ENCODE measurements at places on chromosomes 5 and 9.

GRCh38 chr5:170491479-170491878 lies 12.3 kb upstream of the KCNIP1 start:
- DNase-seq = no peak

- DNase-seq = no peak
Observed at GRCh38 chr5:130455175-130455574, 550.9 kb downstream of the CHSY3 start.

- DNase-seq = no peak
Observed at GRCh38 chr9:68492806-68493205, 47.9 kb downstream of the TMEM252 start.

GRCh38 chr5:14258840-14259239 lies 115.7 kb downstream of the TRIO start:
- DNase-seq = no peak

GRCh38 chr5:65835191-65835590 lies 91.2 kb upstream of the ERBIN start:
- no peak for DNase-seq

GRCh38 chr5:143462431-143462830 lies 58.9 kb upstream of the NR3C1 start:
- no peak for DNase-seq

DNA sequence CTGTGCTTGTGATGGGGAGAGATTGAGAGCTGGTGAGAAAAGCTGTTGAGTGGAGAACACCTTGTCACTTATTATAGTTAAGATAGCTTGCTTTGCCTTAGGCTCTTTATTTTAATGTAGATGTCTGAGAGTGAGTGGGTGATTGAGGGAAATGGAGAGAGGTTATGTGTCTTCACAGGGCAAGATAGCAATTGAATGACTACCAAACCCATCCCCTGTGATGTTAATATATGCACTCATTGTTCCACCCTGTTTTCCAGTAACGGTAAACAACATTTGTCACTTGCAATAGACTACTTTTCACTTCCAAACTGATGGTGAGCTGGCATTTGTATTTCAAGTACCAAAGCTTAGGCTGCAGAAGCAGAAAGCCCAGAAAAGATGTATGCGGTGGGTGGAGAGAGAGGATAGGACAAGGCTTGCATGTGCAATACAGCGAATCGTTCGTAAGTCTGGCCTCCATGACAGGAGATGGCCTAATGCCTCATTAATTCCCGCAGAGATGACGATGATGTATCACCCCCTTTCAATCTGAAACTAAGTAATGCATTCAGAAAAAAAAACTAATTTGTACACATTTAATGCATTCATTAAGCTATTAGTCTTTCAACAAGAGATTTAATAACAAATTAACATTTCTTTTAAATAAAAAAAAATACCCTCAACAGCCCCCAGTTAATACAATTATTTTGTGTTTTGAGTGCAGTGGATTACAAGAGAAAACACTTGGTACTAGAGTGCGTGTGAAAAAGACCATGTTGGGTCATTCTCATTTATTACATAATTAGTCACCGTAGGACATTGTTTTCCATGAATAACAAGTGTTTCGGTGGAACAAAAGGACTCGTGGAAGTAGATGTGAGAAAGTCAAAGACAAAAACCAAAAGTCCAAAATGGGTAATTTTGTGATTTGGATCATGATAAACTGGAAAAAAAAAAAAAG lies 699.0 kb downstream of the BRINP1 start:
- DNase-seq = no peak

DNA sequence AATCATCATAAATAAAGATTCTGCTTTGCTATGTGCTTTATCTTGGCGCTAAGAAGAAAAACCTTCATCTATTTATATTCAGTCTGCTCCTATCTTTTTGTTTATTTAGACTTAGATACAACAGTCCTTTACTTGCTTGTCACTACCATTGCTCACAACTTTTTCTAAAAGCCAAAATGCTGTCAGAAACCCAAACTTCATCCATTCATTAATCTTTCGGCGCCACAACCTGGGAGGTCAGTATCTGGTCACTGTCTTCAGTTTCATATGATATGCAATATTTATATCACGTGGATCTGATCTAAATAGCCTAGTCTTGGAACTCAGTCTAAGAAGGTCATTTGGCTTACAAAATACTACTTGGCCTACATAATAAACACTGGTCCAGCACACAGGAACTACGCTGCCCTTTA lies 159.3 kb upstream of the TARS1 start:
- no peak for DNase-seq

DNA sequence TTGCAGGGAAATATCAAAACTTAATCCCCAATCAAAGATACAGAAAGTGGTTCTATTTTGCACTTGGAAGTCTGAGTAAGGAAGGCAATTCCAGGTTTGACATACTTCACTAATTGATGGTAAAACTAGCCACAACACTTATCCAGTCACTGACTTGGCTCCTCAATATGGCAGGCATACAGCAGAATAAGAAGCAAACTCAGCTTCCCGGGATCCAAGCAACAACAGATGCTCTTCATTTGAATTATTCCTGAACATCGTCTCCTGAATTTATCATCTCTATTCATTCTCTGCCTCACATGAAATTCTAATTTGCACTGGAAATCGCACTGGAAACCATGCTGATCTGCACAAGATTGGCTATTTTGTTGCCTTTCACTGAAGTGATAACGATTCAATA lies 629.6 kb downstream of the PRELID2 start:
- DNase-seq = no peak

DNA sequence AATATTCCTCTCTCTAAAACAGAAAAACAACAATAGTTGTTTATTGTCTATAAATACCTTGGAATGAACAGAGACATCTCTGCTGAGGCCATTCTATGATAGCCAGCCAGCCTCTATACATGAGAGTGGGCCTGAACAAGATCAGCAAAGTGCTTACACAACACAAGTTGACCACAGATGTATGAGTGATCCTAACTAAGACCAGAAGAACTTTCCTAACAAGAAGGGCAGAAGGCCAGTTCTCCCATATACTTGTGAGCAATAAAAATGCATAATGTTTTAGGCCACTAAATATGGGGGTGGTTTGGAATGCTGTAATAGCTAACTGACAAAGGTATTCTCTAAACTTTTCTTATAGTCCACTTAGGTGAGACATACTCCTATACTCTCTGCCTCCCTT lies 345.7 kb downstream of the SPATA31D1 start:
- DNase-seq = no peak

GRCh38 chr9:124685217-124685616 lies 85.9 kb downstream of the NR6A1 start:
- no peak for DNase-seq

GRCh38 chr9:19665146-19665863 lies 123.5 kb downstream of the SLC24A2 start:
- DNase-seq = no peak

DNA sequence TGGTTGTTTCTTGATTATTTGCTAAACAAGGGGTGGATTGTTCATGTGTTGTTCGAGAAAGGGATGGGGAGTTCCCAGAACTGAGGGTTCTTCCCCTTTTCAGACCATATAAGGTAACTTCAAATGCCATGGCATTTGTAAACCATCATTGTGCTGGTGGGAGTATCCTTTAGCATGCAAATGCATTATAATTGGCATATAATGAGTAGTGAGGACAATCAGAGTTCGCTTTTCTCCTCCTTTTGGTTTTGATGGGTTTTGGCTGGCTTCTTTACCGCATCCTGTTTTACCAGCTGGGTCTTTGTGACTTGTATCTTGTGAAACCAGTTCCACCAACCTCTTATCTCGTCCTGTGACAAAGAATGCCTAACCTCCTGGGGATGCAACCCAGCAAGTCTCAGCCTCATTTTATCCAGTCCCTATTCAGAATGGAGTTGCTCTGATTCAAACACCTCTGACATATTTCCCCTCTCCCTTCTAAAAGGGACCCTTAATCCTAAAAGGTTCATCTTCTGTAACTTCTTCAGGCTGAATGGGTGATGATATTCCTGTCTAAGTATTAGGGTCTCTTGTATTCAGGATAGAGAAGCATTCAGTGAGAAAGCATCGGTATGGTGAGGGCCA lies 8.7 kb upstream of the FBN2 start:
- no peak for DNase-seq

DNA sequence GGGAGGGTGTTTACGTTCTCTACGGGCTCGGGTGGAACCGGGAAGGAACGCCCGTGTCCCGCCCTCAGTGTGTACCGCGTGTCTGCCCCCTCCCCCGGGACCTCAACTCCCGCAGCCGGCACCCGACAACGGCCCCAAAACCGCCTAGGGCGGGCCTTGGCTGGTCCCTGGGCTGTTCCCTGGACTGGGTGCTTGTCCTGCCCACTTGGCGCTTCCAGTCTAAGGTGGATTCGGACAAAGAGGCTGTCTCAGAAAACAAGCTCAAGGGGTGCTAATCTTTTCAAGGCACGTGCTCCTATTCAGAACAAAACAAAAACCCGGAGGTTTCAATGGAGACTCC lies 379 bp upstream of the CLK4 start:
- no peak for DNase-seq

- no peak for DNase-seq
Observed at GRCh38 chr5:602466-603035, 9.6 kb upstream of the CEP72 start.

GRCh38 chr5:122967625-122968024 lies 68.9 kb downstream of the PPIC start:
- DNase-seq = no peak

DNA sequence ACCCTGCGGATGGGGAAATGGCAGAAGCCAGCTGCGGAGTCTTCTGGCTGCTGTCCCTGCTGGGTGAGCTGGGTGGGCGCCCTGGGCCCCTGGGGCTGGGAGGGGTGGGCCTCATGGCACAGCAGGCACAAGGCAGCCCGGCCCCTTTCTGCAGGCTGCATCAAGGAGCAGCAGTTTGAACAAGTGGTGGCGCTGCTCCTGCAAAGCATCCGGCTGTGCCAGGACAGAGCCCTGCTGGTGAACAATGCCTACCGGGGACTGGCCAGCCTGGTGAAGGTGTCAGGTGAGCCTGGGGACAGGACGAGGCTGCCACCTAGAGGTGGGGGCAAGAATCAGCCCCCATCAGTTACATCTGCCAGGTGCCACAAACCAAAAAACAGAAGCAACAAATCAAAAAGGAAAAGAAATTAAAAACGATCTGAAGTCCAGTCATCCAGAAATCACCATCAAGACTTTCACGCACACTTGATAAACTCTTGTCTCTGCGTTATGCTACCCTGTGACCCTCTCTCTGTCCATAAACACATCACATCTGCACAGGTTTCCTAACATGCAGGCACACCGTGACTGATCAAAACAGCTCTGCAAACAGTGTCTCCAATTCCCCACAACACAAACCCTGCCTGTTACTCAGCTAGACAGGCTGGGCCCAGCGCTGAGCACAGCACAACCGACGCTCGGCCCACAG lies 13.9 kb downstream of the REXO4 start:
- peak; percentile 26 for DNase-seq

DNA sequence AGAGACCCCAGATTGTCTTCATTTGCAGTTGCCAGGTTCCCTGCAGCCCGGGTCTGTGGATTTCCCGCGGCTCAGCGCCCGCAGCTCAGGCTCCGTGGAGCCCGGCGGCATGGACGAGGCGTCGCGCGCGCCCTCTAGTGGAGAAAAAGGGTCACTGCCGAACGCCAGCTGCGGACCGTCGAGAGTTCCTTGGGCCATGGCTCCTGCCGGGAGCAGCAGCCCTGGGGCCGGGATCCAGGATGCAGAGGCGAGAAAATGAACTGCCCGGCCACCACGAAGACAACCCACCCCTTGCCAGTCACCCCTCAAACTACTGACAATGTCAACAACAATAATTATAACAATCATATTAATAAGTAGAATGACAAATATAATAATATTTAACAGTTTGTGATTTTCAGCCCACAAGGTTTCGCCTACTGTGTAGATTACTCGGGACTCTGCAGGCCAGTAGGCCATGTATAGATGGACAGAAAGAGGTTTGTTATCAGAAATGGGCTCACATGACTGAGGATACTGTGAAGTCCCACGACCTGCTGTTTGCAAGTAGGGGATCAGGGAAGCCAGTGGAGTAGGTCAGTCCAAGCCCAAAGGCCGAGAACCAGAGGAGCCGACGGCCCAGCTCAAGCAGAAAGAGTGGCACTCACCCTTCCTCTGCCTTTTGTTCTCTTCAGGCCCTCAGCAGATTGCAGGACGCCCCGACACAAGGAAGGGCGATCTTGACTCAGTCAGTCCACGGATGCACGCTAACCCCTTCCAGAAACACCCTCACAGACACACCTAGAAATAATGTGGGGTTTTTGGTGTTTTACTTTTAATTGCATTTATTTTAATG lies 43.1 kb downstream of the BOD1 start:
- peak; percentile 33 for DNase-seq

DNA sequence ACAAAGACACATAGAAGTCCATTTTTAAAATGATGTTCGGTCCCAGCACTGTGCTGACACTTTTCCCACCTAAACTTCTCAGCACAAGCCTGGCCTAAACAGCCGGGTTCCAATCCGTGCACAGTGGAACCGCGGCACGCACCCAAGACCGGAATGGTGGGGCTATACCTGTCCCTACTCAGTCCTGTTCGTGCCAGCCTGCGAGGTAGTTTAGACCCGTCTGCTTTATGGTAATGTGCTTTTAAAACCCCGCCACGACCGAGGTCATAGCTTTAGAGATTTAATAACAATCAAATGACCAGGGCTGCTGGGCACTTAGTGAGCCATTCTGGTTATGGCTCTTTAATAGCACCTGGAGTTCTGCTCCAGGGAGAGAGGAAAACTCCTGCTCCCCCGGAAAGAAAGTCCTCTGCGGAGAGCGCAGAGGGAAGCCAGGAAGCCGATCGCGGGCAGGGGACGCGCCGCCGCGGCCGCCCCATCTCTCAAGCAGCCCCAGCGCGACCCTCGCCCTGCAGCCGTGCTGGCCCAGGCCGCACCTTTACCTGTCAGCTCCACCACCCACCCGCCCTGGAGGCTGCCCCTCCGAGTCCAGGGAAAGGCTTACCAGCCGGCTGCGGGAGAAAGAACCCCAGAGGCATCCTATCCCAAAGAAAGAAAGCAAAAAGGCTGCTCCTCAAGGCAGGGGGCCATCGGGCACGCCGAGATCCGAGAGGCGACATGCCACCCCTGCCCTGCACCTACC lies 511 bp downstream of the ARL15 start:
- DNase-seq = peak; percentile 2

GRCh38 chr9:2395814-2396612 lies 225.6 kb upstream of the VLDLR start:
- DNase-seq = no peak

DNA sequence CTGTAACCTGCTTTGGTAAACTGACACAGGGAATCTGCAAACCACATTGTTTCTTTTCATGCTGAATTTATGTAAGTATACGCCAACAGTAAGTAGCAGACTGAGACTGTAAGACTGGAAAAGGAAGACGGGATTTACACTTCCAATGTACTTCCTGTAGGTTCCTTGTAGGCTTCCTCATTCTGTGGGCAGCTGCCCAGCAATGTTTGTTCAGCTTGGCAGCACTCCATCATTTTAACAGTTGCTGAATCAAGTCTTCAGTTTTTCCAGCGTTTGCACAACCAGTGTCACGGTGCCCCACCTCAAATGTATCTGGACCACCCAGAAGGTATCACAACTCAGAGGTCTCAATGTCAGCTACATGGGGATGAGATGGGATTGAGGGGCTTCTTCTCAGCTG lies 232.6 kb downstream of the PRDM9 start:
- no peak for DNase-seq

DNA sequence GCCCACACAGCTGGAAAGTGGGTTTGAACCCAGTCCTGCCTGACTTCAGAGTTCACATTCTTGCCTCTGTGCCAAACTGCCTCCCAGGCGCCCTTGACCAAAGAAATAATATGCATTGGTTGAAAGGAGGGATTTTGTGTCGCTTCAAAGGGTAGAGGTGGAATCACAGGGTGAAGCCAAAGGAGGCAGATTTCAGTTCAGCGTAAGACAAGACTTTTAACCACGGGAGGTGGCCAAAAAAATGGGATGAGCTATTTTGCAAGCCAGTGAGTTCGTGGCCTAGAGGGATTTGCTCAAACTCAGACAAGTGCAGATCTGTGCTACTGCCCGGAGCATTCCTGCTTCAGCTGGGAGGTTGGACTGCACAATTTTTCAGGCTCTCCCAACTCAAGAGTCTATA lies 57.6 kb upstream of the RANBP3L start:
- DNase-seq = no peak

All from activated CD4-positive, CD25-positive, alpha-beta regulatory T cell treated with anti-CD3 and anti-CD28 coated beads, Interleukin-2, amount 50 U/mL, for 16 hours (primary cell).